ENCODE measurements at places on chromosomes 11 and 22.

DNA sequence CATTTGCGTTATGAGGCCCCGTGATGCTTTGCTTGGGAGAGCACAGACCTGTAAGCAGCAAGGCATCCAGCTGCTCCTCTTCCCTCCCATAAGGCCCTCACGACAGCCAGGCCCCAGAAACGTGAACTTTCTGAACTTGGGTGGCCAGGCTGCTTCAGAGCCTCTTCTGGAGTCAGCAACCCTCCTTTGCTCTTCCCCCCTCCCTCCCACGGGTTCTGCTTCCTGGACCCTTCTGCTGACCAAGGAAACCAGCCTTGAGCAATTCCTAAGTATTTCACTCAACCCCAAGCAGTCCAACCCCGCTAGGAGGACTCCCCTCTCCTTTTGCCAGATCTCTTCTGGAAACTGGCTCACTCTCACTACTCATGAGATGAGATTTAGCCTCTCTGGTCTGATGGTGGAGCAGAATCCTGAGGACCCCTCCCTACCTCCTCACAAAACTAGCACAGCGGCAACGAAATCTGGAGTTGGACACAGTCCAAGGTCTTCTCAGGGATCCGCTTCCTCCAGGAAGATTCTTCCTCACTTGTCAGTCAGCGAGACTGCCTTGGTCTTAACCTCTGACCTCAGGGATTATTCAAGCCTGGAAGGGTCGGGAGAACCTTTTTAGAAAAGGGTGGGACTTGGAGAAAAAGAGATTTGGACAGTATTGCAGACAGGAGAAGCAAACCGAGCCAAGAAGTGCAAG, 86.2 kb downstream of the UBASH3B start:
- DNase-seq = no peak

DNA sequence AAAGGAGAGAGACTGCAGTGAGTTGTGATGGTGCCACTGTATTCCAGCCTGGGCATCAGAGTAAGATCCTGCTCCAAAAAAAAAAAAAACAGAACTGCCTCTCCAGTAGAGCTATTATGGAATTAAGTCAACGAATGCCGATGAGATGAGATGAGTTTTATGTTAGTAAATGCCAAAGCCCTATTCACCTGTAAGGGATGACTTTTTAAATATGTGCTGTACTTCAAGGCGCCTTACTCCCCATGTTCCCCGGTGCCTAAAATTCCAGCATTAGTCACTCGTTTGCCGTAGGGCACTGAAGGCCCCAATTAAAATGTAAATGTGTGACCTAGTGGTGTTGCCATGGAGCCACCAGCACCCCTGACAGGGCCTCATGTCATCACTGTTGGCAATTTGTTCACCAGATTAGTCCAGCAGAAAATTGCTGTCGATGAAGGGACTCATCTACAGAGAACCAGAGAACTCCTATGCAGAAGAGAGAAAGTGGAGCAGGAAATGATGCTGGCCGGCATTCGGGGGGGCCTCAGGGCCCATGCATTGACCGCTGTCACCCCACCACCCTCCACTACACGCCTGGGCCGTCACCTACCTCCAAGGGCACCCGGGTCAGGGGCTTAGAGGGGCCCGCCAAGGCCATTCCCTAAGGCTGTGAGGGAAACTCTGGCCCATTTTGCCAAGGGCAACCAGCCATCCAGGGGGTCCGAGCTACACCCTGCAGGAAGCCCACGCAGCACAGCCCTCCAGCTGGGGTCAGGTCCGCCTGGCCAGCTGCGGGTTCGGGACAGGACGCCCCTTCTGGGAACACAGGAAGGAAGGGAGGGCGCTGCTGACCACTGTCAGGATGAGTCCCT, 17.8 kb downstream of the LIF start:
- no peak for DNase-seq

DNA sequence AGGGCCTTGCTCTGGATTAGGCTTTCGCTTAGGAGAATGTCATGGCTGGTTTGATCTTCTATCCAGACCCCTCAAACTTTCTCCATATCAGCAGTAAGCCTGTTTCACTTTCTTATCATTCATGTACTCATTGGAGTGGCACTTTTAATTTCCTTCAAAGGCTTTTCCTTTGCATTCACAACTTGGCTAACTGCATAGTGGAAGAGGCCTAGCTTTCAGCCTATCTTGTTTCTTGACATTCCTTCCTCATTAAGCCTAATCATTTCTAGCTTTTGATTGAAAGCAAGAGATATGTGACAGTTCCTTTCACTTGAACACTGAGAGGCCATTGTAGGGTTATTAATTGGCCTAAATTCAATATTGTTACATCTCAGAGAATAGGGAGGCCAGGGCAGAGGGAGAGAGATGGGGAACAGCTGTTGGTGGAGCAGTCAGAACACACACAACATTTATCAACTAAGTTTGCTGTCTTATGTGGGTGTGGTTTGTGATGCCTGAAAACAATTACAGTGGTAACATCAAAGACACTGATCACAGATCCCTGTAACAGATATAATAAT, 37.7 kb upstream of the APOBEC3A start:
- DNase-seq = no peak

- DNase-seq = no peak
Measured at GRCh38 chr11:65262776-65263175, 1.0 kb downstream of the POLA2 start.

DNA sequence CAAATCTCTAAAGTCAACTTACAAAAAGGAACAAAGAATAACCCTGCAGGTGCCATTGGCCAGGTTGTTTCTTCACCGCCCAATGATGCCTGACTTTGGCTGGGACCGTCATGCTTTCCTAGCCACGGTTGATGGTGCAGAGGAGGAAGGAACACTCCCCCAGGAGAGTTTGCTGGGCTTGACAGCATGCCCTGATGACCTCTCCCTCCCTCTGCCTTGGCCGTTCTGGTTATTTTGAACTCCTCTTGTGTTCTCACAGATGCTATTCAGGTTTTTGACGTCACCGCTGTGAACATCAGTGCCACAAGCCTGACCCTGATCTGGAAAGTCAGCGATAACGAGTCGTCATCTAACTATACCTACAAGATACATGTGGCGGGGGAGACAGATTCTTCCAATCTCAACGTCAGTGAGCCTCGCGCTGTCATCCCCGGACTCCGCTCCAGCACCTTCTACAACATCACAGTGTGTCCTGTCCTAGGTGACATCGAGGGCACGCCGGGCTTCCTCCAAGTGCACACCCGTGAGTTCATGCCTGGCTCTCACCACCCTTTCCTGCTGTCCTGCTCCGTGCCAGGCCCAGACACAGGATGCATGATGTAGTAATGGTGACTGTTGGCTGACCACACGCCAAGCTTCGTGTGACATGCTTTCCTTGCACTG, 89.0 kb upstream of the OR4B1 start:
- DNase-seq = no peak

GRCh38 chr11:36109850-36110606, 166.2 kb downstream of the LDLRAD3 start:
- no peak for DNase-seq

GRCh38 chr22:22721681-22722354, 77.4 kb downstream of the GGTLC2 start:
- DNase-seq = no peak

DNA sequence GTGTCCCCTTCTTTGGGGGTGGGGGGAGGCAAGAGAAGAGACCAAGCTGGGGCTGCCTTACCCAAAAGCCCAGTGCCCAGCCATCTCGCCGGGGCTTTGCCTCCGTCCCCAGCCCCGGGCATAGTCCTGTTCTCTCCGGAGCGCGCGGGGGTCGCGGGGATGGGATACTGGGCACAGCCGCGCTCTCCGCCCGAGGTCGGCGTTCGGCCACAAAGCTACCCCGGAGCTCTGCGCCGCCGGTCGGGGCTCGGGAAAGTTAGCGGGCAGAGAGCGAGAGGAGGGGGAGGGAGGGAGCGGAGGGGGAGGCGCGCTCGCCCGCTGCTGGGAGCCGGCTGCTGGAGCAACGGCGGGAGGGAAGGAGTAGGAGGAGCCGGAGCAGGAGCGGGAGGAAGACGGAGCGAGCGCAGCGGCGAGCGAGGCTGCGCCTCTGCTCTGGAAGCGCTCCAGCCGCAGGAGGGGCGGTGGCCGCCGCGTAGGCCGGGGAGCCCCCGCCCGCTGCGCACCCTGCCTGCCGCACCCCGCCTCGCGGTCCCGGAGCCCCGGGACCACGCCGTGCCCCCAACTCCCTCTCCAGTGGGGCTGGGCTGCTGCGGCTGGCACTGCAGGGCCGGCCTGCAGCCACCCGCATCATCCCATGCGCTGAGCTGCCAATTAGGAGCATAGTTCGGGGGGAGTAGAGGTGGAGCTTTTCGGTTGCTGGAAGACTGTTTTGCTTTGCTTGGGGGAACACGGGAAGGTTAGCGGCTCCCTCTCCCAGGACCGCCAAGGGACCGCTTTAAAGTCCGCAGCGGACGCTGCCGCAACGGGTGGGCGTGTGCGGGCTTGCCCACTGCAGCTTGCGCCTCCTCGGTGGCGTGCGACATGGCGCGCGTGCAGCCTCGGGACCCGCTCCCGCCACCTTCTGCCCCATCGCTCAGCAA, at the start of gene SCN4B:
TSS of gene SCN4B (minus strand) at position 272 of the 920 bp plus-strand sequence. CDS start at position 122, 150 bp downstream.
- DNase-seq = peak; percentile 80

GRCh38 chr11:95289378-95290101, 58.5 kb upstream of the SESN3 start:
- no peak for DNase-seq

GRCh38 chr11:10809373-10810160, 841 bp upstream of the EIF4G2 start:
- no peak for DNase-seq

- DNase-seq = no peak
Measured at GRCh38 chr11:59558270-59558643, 46.9 kb downstream of the OR4D9 start.
